ENCODE measurements at places on chromosomes 1 and 21.

GRCh38 chr1:63710761-63711380, 62.9 kb upstream of the ROR1 start:
- no peak for DNase-seq
- H3K4me1 ChIP-seq = 0 out of 2 replicates have a peak, but pooled peaks cover 2% of the 10 kb centered on the region
- no peak overlapping the region for H3K27ac ChIP-seq
- no peak overlapping the region for H3K4me3 ChIP-seq
- H3K36me3 ChIP-seq = no peaks in the 10 kb centered on the region
- H3K27me3 ChIP-seq = no peaks in the 10 kb centered on the region

GRCh38 chr1:232938926-232939325, 11.5 kb upstream of the NTPCR start:
- H3K27ac ChIP-seq = no peak overlapping the region
- no peaks in the 10 kb centered on the region for H3K27me3 ChIP-seq
- no peak for DNase-seq
- H3K4me3 ChIP-seq = no peak overlapping the region
- no peaks in the 10 kb centered on the region for H3K36me3 ChIP-seq

GRCh38 chr1:44549510-44549909, 124.8 kb downstream of the TMEM53 start:
- H3K36me3 ChIP-seq = no peaks in the 10 kb centered on the region
- H3K27me3 ChIP-seq = no peaks in the 10 kb centered on the region
- no peak overlapping the region for H3K4me3 ChIP-seq
- peaks cover 6% of the 10 kb centered on the region for H3K4me1 ChIP-seq
- no peak for DNase-seq
- H3K27ac ChIP-seq = no peak overlapping the region

DNA sequence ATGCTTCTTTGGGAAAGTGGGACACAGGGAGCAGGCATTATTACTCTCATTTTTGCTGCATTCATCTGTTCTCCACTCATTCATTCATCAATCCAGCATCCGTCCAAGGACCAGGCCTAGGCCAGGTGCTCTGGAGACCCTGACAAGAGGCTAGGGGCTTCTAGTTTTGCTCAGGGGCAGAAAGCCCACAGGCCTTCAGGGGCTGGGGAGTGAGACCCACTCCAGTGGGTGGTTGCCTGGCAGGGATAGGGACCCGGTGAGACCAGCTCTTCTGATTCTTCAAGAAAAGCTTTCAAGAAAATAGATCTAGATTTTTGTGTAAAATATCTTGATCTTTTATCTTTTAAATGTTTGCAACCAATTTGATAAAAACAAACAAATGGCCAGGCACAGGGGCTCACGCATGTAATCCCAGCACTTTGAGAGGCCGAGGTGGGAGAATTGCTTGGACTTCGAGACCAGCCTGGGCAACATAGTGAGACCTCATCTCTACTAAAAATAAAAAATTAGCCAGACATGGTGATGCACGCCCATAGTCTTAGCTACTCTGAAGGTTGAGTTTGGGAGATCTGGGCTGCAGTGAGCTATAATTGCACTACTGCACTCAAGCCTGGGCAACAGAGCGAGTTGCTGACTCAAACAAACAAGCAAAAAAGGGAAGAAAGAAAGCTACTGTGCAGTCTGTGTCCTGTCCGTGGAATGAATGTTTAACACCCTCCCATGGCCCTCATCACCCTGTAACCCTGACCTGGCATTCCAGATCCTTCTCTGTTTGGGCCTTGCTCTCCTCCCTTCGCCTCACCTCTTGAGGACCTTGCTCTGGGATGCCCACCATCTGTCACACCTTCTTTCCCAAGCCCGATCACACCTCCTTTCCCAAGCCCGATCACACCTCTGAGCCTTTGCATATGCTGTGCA, 17.3 kb upstream of the LRP8 start:
- H3K36me3 ChIP-seq = no peaks in the 10 kb centered on the region
- no peaks in the 10 kb centered on the region for H3K27me3 ChIP-seq
- no peaks in the 10 kb centered on the region for H3K4me1 ChIP-seq
- no peak overlapping the region for H3K27ac ChIP-seq
- DNase-seq = no peak
- no peak overlapping the region for H3K4me3 ChIP-seq

GRCh38 chr1:184427722-184428121, 40.9 kb downstream of the C1orf21 start:
- no peaks in the 10 kb centered on the region for H3K36me3 ChIP-seq
- no peak overlapping the region for H3K4me3 ChIP-seq
- H3K27me3 ChIP-seq = no peaks in the 10 kb centered on the region
- no peak for DNase-seq

DNA sequence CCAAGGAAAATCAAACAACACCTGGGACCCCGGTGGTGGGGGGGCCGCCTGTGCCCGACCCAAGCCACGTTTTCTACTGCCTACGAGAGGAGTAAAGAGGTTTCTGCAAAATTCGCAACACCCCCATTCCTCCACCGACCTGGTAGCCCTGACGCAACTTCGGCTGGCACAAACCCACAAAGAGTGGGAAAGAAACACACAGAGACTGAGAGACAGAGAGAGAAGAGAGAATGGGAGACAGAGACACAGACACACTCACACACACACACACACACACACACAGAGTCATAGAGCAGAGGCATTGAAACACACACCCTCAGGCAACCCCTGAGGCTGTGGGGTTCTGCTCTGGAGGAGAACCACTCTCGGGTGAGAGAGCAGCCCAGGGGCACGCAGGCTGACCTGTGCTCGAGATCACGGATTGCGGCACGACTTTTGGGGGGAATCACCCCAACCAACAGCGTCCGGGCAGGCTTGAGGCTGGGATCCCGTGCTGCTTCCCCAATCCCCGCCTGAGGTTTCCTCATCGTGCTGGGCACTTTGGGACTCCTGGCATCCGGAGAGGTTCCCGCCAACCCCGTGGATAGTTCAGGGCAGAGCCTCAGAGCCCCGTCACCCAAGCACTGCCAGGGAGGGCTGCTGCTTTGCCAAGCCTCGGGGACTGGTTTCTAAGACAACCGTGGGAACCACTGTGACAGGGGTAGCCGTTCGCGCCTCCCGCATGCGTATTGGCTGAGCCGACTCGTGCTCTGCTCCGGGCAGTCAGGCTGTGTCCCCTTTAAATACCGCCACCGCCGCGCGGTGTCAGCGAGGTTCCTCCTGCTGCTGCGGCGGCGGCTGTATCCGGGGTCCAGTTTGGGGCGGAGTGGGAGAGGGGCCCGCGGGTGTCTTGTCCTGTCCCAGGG, 682.4 kb upstream of the TPTE start:
- H3K27ac ChIP-seq = no peak overlapping the region
- H3K36me3 ChIP-seq = no peaks in the 10 kb centered on the region
- no peaks in the 10 kb centered on the region for H3K4me1 ChIP-seq
- no peak overlapping the region for H3K4me3 ChIP-seq

DNA sequence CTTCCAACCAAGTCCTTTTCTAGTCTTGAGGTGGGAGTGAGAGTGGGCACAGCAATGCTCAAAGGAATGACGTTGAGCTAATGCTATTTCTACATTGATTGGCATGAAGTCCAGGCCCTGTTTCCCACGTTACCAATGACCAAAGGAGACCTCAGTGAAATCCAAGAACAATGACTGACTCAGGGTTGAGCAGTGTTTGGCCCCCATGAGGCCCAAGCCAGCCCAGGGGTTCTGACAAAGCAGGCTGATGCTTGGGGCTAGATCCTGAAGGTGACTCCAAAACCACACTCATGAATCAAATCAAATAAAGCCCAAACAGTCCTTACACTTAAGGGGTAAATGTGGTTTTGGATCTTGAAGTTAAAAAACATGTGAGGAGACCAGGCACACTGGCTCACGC, 278.5 kb upstream of the GJB5 start:
- H3K36me3 ChIP-seq = no peaks in the 10 kb centered on the region
- H3K4me3 ChIP-seq = no peak overlapping the region

GRCh38 chr1:150477733-150478132, 9.5 kb upstream of the TARS2 start:
- H3K36me3 ChIP-seq = no peaks in the 10 kb centered on the region
- H3K4me1 ChIP-seq = no peaks in the 10 kb centered on the region
- H3K27ac ChIP-seq = no peak overlapping the region
